ENCODE measurements at places on chromosomes 1 and 21. TPM values are rescaled to one million over a fixed set of nuclear protein-coding genes. Genes with fewer than 3 reads are reported as not detected.

C1orf141 gene
- 11.4 TPM for total RNA-seq

ST6GALNAC3 gene
- total RNA-seq, result 15.9 TPM

PTGFR gene
- total RNA-seq, result 1.2 TPM

- no peak for DNase-seq
These were observed 331.6 kb upstream of the ADAMTS5 start for GRCh38 chr21:27298465-27298864.

- no peak for DNase-seq
These were observed 76.8 kb upstream of the KCNJ6 start for GRCh38 chr21:37993071-37993470.

GRCh38 chr1:32900956-32901822 is at the start of gene TMEM54:
TMEM54 (minus strand) TSS chr1:32901389; CDS start chr1:32901238, 151 bp downstream.
- DNase-seq, result peak; percentile 32

GRCh38 chr1:66521721-66522365 is 12.1 kb upstream of the SGIP1 start:
- DNase-seq, result no peak
